ENCODE measurements at places on chromosomes 12 and 14.

DNA sequence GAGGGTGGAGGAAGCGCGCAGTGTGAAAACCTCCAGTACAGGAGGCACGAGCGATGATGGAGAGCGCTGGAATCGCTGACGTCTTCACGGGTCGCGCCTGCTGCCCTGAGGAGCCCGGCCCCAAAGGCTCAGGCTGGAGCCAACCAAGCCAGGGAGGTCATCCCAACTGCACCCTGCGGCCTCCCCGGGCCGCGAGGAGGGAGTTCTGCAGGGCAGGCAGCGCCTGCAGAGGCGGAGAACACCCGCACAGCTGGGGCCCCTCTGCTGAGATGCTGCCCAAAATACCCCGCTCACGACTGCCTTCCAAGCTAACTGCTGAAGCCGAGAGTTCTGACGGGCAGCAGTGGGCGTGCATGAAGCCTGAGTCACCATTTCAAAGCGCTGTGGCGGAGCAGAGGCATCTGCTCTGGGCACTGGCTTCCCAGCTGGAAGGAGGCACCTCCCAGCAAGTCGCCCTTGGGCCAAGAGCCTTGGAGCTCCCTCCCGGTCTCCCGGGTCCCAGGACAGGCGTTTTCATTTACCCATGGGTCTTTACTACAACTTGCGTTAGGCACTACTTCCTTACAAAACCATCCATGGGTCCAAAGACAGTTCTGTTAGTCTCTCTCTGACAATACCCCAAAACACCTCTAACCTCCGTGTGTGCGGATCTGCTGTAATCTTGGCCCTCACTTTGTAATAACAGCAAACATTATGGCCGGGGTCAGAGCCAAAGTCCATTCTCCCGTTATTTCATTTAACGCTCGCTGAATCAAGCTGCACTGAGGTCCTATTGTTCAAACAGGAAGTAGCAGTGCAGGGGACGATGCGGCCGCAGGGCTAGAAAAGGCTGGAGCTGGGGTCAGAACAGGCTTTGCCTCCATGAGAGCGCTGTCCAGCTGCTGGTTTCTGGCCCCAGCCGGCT lies 60.1 kb upstream of the RIMBP2 start:
- DNase-seq: peak; percentile 69

DNA sequence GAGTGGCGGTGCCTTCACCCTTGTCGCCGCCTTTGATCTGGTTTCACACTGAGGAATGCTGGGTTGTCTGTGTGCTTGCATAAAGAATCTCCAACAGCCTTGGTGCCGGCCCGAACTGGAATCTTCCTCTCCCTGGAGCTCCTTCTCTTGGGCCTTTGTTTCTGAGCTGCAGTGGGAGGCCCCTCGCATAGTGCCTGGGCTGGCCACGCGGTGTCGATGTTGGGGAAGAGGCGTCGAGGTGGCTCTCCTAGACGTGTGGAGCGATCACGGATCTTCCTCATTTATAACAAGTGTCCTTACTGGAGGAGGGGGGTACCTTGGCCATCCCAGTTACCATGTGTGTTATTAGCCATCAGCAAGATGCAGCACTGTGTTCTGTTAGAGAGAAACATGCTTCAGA lies 60.6 kb downstream of the ADGRD1 start:
- no peak for DNase-seq

DNA sequence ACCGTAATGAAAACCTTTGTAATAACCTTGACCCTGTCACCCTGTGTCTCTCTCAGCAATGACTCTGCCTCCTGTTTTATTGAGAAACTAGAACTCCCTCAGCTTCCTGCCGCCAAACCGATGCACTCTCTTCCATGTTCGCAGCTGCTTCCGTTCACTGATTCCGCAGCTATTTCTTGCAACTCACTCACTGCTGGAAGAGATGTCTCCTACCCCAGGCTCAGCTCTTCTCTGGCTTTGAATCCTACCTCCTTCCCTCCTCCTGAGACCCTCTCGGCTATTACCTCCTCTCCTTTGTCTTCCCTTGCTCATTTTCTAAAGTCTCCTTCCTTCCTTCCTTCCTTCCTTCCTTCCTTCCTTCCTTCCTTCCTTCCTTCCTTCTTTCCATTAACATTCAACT lies 71.0 kb downstream of the ESRRB start:
- no peak for DNase-seq

DNA sequence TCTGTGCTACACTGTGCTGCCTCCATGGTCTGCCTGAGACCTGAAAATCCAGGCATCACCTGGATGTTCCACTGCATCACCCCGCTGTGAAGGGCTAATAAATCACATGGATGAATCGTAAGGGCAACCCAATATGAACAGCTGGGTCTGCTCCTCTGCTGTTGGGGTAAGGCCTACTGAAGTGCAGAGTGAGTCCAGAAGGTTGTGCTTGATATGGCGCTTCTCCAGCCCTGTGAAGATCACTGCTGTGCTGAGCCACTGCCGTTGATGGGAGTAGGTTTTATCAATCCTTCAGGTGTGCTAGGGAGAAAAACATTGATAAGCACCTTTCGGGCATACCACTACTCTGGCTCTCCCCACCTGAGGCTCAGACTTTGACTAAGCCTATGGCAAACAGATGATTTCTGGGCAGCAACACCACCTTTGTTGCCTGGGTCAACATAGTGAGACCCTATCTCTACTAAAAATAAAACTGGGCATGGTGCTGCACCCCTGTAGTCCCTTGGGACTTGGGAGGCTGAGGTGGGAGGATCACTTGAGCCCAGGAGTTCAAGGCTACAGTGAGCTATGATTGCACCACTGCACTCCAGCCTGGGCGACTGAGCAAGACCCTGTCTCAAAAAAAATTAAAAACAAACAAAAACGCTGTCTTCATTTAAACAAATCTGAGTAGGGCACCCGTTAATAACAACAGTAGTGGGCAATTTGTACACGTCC lies 1.7 kb downstream of the ACVRL1 start:
- no peak for DNase-seq

- no peak for DNase-seq
These were observed 29.0 kb downstream of the STK38L start for GRCh38 chr12:27273114-27273513.

- DNase-seq: no peak
These were observed 22.7 kb upstream of the ULK1 start for GRCh38 chr12:131871677-131872076.

- DNase-seq: no peak
These were observed 2.0 kb upstream of the CHURC1 start for GRCh38 chr14:64912261-64912660.

GRCh38 chr12:50220363-50220995 lies 53.3 kb upstream of the CERS5 start:
- DNase-seq: no peak

GRCh38 chr12:52280319-52280795 lies 5.9 kb downstream of the KRT86 start:
- peak; percentile 93 for DNase-seq

- DNase-seq: no peak
These were observed 104.3 kb downstream of the DUSP6 start for GRCh38 chr12:89247967-89248366.

DNA sequence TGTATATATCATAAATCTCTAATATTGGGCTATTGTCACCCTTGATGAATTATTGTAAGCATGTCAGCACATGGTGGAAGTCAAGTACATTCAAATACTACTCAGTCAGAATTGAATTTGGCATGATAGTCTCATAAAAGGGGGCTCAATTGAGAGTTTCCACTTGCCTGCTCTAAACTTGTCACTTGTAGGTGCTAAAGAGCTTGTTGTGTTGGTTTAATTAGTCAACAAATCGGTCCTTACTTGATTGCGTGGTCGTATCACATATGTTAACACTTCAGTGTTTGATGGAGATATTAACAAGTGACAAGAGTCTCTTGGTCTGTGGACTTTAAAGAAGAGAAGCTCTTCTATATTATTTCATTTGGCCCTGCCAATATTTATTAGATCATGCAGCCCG lies 81.1 kb downstream of the NKX2-1 start:
- no peak for DNase-seq

GRCh38 chr12:4441355-4442335 lies 4.0 kb downstream of the FGF6 start:
- DNase-seq: no peak

- DNase-seq: no peak
These were observed 23.5 kb downstream of the GPHB5 start for GRCh38 chr14:63295231-63295685.

DNA sequence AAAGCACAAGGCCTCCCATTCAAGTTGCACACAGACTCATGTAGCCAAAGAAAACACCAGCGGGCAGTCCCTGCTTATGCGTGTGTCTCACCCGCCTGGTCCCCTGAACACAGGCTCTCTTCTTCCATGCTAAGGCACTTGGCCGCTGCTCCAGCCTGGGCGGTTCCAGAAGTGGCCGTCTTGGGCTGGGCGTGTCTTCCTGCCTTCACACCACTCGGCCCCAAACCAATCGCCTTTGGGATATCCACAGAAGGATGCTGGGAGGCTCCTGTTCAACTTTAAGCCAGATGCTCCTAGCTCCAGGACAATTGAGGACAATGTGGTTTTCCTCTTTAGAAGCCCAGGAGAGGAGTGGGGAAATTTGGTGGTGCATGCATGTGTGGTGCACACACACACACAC lies 2.2 kb downstream of the SCARB1 start:
- no peak for DNase-seq

DNA sequence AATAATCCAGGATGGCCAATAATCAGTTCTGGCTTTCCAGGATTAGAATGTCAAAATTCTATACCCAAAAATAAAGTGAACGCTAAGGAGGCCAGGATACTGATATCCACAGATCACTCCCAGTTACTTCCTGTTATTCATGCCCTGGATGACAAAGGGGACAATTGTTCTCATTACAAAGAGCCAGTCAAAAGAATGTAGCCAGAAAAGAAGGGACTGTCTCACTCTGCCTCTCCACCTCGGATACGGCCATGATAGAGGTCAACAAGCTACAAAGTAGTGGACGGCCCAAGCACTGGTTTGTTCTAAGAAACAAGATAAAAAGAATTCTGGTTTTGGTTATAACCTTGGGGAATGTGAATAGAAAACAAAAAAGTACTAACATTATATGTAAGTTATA lies 116.1 kb upstream of the ATF7IP start:
- DNase-seq: no peak

DNA sequence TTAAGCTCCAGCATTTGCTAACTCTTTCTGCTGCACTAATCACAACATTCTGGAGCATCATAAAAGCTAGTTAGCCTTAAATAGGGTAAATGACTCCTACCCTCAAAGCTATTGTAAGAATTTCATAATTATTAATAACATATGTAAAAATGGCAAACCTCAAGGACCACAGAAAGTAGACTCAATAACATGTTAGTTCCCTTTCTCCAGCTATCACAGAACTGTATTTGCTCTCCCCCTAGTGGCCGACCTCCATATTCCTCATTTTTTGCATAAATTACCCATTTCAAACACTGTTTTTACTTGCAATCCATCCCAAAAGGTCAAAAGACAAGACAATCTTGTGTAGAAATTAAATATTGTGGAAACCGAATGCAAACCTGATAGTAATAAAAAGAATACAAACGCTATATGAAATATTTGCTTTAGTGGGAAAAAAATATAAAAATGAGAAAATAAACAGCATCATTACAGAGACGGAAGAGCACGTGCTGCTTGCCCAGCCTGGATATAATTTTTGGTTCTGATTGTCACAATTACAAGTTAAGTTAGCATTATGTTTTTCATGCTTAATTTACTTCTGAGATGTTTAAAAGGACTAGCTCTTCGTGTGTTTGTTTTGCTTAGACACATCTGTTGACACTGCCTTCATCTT lies 97.9 kb downstream of the RERGL start:
- peak; percentile 43 for DNase-seq

GRCh38 chr12:27008081-27008480 lies 6.1 kb downstream of the TM7SF3 start:
- DNase-seq: no peak

GRCh38 chr12:24153079-24153478 lies 203.6 kb upstream of the SOX5 start:
- DNase-seq: no peak

DNA sequence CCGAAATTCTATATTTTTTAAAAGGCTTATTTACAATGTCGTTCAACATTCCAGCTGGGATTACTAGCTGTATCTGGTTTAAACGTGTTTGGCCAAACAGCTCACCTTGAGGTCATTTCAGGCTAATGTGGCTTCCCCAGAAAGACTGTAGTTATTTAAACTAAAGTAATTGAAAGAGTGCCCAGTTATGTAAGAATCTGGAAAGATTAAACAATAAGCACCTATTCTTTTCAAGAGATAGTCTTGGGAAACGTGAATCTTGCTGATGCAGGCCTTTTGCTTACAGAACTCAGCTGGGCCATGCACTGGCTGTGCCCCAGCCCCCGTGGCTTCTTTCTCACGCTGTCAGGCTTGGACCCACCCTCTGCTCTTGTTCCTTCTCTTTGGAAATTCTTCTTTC lies 24.4 kb downstream of the GLRX5 start:
- no peak for DNase-seq

DNA sequence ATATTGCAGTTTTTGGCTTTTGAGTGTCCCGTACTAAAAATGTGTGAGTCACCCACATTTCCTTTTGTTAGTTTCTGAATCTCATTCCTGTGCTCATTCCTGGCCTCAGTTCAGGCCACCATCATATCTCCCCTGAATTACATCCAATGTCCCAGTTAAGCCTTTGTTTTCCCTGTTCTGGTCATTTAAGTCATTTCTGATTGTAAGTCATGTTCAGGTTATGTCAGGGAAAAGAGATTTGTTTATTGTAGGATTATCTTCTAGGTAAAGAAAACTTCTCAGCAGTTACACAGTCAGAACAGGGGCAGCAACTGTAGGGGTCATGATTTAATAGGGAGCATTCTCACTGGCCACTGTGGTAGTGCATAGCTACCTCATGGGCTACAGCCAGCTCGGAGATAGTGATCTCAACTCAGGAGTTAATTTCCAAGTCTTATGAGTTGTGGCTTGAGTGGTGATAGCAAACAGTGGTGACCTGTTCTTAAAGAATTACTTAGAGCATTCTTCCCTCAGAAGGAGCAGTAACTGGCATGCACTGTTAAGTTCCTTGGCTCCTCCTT lies 6.7 kb downstream of the DDX47 start:
- DNase-seq: peak; percentile 94

DNA sequence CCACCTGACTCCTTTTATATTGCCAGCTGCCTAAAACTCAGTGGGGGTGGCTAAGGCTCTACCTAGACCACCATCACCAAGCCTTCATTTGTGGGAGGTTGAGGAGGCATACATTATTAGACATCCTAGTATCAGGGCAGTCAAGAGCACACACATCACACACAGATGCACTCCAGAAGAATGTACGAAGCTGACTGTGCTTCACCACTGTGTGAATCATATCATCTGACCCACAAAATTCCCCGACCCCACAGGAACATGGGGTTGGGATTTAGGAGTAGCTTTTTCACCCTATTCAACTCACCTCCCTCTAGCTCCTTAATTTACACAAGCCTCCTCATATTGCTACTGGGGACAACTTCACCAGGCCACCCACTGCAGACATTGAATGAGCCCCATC lies 64.8 kb upstream of the BDKRB2 start:
- no peak for DNase-seq

- no peak for DNase-seq
These were observed 1.7 kb downstream of the KLHDC2 start for GRCh38 chr14:49769581-49770211.
